SJCRH30 (cell line): ENCODE measurements at places on chromosomes 7 and 10. TPM values are rescaled to one million over a fixed set of nuclear protein-coding genes. Genes with fewer than 3 reads are reported as not detected.

Gene ADAP1
- total RNA-seq, result 0.04 TPM in 1 of 2 replicates, not detected in the other

Gene CPA4
- total RNA-seq, result 3.2 and 4.8 TPM in 2 replicates

Gene COBL
- 0.03 and 0.04 TPM in 2 replicates for total RNA-seq

- DNase-seq, result no peak
These were observed 40.0 kb downstream of the C10orf120 start for GRCh38 chr10:122659651-122660050.

DNA sequence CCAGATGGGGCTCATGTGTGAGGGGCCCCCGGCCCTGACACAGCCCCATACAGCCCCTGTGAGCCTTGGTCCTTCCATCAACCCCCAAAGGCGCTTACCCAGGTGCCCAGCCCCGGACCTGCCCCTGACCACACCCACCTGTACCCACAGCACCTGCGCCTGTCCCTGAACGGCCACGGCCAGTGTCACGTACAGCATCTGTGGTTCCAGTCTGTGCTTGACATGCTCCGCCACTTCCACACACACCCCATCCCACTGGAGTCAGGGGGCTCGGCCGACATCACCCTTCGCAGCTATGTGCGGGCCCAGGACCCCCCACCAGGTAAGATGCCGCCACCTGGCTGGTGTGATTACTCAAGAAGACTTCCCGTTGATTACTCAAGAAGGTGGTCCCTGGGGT, 33.5 kb downstream of the SH2B2 start:
- DNase-seq, result no peak

DNA sequence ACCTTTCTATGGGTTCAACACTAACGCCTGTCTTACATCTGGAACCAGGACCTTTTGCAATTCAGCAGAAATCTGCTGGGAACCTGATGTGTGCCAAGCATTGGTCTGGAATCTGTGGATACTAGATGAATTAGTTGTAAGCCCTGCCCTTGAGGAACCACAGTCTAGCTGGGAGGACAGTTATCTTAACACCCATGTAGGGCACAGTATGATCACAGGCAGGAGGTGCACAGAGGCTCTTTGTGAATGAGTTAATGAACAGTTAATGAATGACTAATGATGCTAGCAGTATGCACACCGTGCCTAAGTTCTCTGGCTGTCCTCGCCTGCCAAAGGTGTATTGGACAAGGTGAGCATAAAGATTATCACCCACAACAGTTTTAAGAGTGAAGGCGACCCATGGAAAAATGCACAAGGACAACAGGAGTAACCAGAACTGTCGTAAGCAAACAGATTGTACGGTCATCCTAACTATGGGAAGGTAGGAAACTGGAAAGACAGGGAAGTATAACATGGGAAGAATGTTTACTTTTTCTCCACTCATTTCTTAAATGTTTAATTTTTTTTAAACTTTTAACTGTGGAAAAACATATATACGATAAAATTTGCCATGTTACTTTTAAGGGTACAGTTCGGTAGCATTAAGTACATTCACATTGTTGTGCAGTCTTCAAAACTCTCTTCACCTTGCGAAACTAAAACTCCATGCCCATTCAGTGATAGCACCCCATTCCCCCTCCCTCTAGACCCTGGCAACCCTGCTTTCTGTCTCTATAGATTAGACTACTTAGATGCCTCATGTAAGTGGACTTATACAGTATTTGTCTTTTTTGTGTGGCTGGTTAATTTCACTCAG, 139.9 kb downstream of the CXCL12 start:
- DNase-seq, result no peak

DNA sequence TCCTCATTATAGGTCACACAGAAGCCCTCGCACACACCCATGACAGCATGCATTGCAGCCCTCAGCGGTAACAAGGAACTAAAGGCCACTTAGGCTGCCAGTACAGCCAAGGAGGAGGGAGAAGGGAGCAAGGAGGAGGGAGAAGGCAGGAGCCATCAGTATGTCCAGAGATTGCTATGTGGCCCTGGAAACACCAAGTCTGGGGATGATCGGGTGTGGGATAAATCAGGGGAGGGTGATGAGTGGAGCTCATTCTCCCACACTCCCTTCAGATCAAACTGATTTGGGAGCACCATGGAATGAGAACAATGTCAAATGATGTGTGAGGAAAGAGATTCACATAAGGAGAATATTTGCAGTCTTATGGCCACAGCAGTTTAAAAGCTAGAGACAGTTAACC, 350.9 kb downstream of the TNS3 start:
- no peak for DNase-seq

DNA sequence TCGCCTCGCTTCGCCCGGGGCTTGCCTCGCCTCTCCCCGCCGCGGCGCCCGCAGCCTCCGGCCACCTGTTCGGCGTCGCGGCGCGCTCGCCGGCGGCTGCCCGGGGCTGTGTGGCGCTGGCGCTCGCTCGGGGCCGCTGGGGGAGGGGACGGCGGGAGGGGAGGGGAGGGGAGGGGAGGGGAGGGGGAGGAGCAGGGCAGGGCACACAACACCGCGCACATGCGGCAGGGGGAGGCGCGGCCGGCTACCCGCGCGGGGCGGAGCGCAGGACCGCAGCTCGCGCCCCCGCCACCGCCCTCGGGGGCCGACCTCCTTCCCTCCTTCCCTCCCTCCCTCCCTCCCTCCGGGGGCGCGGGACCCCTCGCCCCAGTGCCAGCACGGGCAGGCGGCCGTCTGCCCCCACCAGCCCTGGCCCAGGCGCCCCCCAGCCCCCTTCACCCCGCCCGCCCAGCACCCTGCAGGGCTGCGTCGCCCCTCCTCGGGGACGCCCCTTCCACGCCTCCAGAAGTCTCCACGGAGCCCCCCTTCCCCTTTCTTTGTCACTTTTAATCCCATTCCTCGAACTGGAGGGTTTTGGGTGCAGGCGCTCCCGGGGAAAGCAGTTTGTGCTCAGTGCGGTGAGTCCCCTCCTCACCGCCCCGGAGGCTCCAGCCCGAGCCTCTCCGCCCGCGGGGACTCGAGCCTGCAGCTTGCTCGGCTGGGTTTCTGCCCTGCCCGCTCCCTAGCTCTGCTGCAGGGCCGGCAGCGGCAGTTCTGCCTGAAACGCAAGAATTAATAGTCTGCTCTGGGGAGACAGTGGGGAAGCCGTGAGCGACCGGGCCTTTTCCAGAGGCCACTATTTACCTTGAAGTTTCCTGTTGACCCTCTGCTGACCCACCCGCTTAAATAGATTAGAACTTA, at the start of gene PARD3:
PARD3 (minus strand) TSS at position 112 of the 900 bp plus-strand sequence. CDS start 301 bp downstream, outside the sequence.
- peak; percentile 81 for DNase-seq

GRCh38 chr7:117809958-117810357, 63.3 kb downstream of the CTTNBP2 start:
- DNase-seq, result no peak
